ENCODE measurements at places on chromosomes 12 and 14.
A peak's percentile ranks its signal among the peaks of the same experiment; 100 is the strongest.

- no peak for DNase-seq
These were observed 764 bp upstream of the SPTB start for GRCh38 chr14:64880221-64881121.

DNA sequence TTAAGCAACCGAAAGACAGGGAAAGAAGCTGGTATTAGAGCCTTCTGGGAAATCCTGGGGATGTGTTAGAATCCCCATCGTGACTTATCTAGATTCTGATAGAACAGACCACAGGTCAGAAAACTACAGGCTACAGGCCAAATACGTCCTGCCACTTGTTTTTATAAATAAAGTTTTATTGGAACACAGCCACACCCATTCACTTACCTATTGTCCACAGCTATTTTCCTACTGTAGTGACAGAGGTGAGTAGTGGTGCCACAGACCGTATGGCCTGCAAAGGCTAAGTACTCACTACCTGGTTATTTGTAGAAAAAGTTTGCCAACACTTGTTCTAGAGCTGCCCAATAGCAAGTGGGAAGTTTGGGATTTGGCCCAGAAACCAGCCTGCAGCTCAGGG, 53.8 kb downstream of the HRK start:
- DNase-seq: no peak

- no peak for DNase-seq
These were observed 6.1 kb upstream of the TCL1B start for GRCh38 chr14:95679998-95680735.

DNA sequence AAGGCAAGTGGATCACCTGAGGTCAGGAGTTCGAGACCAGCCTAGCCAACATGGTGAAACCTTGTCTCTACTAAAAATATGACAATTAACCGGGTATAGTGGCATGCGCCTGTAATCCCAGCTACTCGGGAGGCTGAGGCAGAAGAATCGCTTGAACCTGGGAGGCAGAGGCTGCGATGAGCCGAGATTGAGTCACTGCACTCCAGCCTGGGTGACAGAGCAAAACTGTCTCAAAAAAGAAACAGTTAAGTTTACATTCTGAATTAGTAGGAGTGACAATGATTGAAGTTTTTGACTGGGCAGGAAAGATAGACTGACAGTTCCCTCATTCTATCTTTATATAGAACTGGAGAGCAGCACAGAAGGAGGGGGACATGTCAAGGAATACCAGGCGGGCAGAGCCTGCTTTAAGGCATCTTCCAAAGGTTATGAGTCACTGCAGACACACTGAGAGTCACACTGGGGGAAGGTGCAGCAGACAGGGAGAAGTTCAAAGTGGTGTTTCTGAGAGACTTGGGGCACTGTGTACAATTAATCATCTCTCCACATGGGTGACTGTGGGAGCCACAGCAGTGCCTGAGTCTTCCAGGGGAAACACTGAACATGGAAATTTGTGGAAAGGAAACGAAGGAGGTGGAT, 42.8 kb upstream of the RNASE3 start:
- DNase-seq: no peak

- DNase-seq: no peak
These were observed 8.1 kb downstream of the OAS3 start for GRCh38 chr12:112946236-112947000.

DNA sequence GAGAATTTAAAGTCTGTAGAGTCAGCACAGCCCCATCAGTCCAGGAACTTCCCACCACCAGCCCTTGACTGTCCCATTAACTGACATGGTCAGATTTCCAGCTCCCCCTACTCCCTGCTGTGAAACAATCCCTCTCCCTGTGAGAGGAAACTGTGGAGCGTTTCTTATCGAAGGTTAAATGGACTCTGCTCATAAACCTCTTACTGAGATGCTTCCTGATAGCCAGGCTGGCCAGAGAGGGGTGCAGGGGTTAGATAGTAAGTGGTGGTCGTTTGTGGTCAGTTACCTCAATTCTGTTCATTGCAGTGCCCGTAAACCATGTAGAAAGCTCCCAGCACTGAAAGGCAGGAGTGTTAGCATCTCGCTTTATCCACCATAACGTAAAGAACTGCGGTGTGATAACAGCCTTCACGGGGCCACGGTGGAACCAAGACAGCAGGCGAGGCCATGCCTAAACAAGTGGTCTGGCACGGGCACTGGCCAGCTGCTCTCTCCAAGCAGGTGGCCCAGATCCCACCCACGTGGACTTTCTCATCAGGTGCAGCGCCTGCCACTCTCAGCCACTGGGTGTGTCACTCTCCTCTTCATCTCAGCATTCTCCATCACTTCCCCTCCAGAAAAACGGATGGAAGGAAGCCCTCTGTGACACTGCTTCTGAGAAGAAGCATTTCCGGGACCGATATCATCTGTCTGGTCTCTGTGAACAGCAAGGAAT, 102.2 kb downstream of the FBXL14 start:
- no peak for DNase-seq

GRCh38 chr12:92272061-92272964, 126.7 kb upstream of the BTG1 start:
- DNase-seq: no peak

DNA sequence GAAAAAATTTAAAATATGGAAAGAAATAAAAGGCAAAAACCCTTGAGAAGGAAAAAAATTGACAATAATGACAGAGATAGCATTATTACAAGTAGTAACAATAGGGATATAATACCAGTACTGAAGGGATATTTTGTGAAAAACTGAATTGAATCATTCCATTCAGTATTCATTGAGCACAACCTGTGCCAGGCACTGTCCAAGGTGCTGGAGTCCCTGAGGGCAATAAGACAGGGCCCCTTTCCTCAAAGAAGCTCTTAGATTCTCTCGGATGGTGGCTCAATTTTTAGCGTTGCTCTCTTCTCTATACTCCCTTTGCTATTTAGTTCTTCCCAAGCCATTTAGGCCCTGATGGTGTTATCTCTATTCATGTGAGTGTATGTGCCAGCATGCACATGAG, 34.3 kb upstream of the GAS2L3 start:
- no peak for DNase-seq

GRCh38 chr12:119200601-119201000, 21.9 kb downstream of the HSPB8 start:
- DNase-seq: no peak

GRCh38 chr14:100473249-100473648, 114.0 kb downstream of the BEGAIN start:
- no peak for DNase-seq

GRCh38 chr12:130775953-130776856, 60.1 kb upstream of the RIMBP2 start:
- DNase-seq: peak; percentile 65

DNA sequence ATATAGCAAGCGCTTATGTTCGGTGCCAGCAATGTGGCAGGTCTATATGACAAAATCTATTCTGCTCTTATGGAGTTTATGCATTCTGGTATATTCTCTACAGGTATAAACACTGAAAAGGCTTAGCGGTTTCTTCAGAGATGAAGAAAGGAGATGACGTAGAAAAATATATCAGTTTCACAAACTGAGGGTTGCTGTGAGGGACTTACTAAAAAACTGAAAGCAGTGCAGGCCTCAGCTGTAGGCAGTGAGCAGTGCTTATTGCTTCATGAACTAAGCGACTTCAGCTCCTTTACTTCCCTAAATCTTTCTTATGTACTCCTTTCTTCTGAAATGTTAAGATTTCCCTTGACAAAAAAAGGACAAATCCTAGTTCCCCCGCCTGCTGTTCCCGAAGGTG, 4.5 kb downstream of the DDX47 start:
- DNase-seq: no peak

DNA sequence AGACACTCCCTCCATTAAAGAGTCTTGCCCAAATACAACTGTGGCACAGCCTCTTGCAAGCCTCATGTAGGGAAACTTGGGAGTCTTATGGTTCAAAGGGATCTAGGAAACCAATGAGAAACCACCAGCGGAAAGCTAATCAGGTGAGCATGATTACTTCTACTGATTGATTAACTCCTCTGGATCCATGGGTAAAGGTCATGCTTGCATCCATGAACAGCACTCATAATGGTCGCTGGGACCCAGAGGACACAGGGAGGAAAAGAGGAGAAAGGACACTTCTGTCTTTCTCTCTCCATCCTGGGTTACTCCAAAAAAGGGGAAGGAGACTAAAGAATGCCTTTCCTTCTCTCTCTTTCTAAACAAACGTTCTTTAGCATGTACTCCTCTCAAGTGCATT, 1397.2 kb downstream of the LRFN5 start:
- no peak for DNase-seq

DNA sequence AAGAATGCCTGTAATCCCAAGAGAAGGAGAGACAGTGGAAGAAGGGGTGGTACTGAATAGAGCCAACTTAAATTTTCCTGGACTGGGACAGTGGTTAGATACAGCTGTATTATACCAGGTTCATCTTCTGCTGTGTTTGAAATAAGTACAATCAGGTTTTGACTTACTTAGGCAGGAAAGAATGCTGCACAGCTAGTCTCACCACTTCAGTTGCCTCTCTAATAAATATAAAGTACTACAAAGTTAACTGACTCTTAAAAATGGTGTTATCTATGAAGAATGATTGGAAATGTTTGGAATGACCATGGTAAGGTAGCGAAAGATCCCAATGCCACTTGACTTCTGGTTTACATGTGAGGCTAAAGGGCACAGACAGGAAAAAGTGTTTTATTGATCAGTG, 652.1 kb downstream of the NOVA1 start:
- no peak for DNase-seq

- no peak for DNase-seq
These were observed 51.9 kb downstream of the SH2B3 start for GRCh38 chr12:111457577-111457976.

GRCh38 chr12:57342207-57342691, 88.6 kb downstream of the R3HDM2 start:
- DNase-seq: no peak

DNA sequence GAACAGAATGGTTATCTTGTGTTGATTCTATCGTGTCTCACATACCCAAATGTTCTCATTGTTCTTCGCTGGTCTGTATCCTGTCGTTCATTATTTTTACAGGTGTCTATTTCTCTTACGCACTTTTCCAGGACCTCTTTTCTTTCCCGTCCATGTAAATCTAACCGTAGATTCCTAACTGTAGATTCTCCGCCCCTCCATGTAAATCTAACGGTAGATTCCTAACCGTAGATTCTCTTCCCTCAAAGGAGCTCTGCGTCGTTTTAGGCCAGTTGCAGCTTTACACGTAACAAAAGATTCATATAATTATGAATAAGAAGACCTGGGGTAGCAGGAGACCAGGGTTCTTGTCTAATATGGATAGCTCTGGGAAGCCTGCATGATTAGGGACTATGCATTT, 9.7 kb upstream of the ZNF605 start:
- no peak for DNase-seq

DNA sequence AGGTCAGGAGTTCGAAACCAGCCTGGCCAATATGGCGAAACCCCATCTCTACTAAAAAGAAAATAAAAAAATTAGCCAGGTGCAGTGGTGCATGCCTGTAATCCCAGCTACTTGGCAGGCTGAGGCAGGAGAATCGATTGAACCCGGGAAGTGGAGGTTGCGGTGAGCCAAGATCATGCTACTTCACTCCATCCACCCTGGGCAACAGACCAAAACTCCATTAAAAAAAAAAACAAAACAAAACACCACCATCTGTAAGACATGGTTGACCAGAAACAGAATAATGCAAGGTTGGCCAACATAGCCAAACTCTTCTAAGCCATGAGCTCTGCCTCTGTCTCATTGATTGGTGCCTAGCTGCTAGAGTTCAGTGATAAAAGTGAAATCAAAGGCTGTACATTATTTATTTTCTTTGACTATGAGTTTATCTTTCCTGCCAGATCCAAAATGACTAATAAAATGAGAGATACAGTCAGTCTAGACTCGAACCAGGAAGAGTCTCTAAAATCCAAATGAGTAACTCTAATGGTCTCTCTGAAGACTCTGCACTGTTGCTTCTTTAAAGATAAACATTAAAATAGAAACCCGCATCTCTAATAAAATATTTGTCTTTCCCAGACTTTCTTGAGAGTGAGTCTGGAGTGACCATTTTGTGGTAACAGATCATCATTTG, 404.7 kb downstream of the DAD1 start:
- no peak for DNase-seq

DNA sequence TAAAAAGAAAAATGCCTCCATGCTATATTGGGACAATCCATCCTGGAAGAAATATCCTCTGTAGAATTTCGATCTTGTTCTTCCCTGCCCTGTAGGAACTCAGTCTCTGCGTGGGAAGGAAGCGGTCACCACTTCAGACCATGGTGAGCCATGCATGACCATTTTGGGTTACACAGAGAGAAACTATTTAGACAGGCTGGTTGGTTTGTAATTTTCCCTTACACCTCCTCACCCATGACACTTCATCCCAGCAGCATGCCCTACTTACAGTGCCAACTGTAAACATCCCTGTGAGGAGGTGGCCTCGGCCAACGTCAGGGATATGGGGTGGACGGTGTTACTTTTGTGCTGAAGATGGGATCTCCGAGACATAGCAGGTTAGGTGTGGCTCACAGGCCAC, 121.4 kb downstream of the SMOC1 start:
- no peak for DNase-seq

DNA sequence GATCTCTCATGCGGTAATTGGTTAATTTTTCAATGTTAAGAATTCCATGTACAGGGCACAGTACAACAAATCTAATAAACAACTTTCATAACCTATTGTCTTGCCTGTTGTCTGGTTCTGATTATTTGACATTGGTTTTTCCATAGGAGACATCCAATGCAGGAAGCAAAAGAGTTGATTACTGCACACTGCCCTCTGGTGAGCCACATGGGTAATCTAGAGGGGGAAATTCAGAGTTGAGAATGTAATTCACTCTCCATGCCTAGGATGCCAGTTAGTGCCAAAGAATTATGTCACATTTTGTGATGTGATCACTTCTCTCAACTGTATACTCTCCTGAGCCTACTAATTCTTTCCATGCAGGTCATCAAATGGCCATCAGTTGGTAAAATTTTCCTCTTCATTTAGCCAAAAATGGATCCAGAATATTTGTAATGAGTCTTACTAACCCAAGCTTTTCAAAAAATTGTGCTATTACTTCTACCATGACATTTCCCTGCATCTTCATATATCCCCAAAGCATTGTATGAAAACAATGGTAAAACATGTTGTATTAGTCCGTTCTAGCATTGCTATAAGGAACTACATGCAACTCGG, 17.7 kb upstream of the CCDC91 start:
- DNase-seq: no peak

GRCh38 chr12:77231501-77231918, 166.1 kb upstream of the E2F7 start:
- DNase-seq: no peak

DNA sequence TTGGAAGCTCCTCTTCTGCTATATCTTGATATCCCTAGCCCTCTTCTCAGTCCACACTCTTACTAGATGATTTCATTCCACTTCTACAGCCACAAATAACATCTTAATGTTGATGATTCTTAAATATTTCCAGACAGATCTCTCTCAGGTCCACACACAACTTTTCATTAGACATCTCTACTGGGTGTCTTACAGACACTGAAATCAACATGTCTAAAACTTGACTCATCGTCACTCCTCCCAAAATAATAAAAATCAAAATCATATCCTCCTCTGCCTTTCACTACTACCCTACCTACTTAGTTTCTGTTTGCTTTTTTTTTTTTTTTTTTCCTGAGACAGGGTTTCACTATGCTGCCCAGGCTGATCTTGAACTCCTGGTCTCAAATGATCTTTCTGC, 11.9 kb downstream of the PRDM4 start:
- no peak for DNase-seq

All from non-pigmented ciliary epithelial cell (primary cell).